HT1080 (cell line): ENCODE measurements at places on chromosomes 3 and 15. TPM values are rescaled to one million over a fixed set of nuclear protein-coding genes. Genes with fewer than 3 reads are reported as not detected.

The TTLL13 gene
- not detected in 2 replicates for total RNA-seq

The SCAANT1 gene
- not detected in 2 replicates for total RNA-seq

DNA sequence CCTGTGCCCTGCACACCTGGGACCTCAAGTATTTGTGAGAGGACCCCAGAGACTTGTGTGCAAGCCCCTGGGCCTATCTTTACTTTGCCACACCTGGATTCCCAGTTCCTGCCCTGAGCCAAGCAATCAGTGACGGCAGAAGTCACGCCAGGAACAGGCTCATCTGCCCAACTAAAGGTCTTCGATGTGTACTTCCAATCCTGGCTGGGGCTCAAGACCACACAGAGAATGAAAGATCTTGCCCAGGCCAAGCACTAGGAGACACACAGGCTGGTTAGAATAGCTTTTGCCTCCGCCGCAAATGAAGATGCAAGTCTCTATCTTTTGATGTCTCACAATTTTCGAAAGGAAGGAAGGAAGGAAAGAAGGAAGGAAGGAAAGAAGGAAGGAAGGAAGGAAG is 228.8 kb downstream of the OCA2 start:
- DNase-seq: no peak

- no peak for DNase-seq
Measured at GRCh38 chr3:57423335-57423734, 120.8 kb downstream of the DNAH12 start.

- no peak for DNase-seq
Measured at GRCh38 chr3:10992017-10992942, at the start of gene SLC6A1. Gene SLC6A1, plus strand, starts transcription at chr3:10992748. Its CDS starts 24,464 bp downstream, at chr3:11017212.

GRCh38 chr15:44726568-44727484 is 9.5 kb upstream of the TRIM69 start:
- DNase-seq: peak; percentile 96

- no peak for DNase-seq
Measured at GRCh38 chr3:197598404-197598980, 42.7 kb upstream of the BDH1 start.

- no peak for DNase-seq
Measured at GRCh38 chr3:181333394-181333793, 343.9 kb upstream of the DNAJC19 start.

GRCh38 chr15:80072285-80072994 is 13.0 kb downstream of the ZFAND6 start:
- DNase-seq: peak; percentile 93

DNA sequence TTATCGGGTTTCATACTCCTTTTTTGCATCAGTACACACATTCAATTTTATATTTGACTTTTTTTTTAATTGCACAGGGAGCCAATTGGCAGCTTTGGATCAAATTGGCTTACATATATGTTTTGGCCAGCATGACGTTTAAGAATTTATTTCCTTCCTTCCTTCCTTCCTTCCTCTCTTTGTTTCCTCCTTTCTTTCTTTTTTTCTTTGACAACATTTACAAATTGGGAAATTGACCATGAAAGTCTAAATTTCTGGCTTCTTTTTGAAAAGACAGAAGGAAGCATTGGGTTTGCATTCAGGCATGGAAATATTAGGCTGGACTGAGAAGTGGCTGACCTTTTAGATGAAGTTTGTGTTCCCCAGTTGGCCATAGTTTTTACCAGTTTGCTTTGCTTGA is 103.4 kb upstream of the IGSF10 start:
- DNase-seq: no peak

The GRM2 gene
- under 0.01 and 0.06 TPM in 2 replicates for total RNA-seq

The UROC1 gene
- total RNA-seq: 0.03 TPM in 1 of 2 replicates, not detected in the other

The LCTL gene
- 14.5 and 14.6 TPM in 2 replicates for total RNA-seq

DNA sequence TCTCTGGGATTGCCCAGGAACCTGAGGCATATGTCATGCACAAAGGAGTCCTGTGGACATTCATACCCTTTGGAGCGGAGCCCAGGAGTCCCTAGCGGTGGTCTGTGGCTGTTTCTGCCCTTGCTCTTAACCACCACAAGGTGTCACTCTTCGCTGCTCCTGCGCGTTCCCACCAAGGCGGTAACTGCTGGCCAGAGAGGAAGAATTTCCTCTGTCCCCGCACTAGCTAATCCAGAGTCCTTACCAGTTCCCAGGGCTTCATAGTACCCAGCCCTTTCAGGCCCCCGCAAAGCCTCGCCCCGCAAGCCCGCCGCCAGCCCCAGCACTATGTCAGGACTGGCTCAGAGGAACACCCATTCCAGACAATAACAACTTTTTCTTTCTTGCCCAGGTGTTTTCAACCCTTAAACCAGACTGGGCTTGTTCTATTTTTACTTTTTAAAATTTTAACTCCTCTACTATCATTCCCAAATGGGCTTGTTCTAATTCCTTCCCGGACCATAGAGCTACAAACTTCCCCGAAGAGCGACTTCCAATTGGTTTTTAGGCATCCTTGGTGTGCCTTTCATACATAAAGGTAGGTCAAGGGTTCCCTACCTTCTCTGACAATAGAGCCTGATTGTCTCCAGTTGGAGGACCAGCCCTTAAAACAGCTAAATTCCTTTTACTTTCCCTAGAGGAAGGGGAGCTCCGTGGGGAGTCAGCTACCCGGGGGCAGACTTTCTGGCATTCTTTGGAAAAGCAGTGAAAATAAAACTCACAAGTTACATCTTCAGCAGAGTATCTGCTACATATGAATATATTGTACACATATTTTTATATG is 31.8 kb upstream of the ZNF774 start:
- DNase-seq: peak; percentile 89

DNA sequence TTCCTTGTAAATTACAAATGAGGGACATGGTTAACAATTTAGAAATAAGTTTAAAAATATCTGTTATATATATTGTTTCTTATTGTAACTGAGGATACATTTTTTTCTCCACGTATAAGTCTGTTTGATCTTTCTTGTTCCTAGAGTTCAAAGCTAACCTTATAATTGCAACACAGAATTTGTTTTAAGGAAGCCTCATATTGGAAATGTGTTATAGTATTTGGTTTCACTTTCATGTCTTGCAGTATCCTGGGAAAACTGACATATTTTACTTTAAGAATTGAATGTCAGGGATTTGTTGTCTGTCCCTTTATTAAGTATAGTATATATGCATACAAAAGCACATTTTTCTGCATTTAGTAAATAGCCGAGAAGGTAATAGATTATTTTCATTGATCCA is 23.5 kb upstream of the NIT2 start:
- no peak for DNase-seq

The A4GNT gene
- not detected in 2 replicates for total RNA-seq

DNA sequence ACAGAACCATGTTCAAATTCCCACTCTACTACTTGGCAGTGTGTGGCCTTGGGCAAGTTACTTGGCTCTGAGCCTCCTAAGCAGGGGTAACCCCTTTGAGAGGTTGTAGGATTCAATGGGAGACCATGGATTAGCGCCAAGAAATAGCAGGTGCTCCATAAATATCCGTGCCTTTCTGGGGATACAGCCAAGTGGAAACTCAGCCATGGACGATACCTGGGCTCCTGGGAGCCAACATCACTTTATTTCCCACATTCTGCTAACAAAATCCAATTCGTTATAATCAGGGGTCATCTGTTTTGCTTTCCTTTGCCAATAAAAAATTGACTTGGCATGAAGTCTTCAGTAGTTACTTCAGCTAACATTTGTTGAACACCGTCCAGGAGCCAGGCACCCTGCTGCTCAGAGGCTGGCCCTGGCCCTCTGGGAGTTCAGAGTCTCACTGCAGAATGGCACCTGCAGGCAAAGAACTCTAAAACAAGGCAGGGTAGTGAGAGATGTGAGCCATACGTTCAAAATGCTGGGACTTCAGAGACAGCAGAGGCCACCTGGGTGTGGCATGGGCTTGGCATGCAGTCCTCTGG is 42.3 kb downstream of the ZDHHC19 start:
- no peak for DNase-seq

GRCh38 chr15:96332637-96333121 is 2.2 kb downstream of the NR2F2 start:
- DNase-seq: peak; percentile 42

The CSPG5 gene
- total RNA-seq: 0.47 and 0.93 TPM in 2 replicates

DNA sequence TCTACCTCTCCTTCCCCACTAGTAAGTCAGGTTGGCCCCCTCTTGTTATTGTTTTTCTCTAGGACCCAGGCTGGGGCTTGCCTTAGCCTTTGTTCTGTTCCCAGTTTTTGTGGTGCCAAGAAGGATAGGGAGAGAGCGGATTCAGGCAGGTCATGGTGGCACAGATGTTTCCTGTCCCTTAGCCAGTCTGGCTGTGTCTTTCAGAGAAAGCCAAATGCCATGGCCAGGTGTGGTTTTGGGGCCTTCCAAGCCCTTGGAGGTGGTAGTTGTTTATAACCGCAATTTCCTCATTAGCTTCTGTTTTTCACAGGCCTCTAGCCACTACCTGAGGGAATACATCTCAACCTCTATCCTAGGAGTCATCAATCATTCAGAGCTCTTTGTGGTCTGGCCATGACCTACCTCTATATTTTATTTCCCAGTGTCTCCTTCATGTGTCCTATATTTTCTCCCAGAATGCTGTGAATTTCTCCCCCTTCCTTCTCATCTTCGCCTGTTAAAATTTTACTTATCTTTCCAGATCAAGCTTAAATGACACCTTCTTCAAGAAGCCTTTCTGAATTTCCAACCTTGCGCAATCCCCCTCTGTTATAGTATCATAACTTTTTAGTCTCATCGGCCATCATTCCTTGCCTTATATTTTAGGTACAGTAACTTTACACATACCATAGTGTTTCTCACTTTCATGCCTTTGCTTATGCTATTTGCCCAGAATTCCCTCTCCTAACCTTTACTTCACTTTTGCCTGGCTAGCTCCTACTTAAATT is 38.2 kb downstream of the TIMP4 start:
- DNase-seq: no peak

DNA sequence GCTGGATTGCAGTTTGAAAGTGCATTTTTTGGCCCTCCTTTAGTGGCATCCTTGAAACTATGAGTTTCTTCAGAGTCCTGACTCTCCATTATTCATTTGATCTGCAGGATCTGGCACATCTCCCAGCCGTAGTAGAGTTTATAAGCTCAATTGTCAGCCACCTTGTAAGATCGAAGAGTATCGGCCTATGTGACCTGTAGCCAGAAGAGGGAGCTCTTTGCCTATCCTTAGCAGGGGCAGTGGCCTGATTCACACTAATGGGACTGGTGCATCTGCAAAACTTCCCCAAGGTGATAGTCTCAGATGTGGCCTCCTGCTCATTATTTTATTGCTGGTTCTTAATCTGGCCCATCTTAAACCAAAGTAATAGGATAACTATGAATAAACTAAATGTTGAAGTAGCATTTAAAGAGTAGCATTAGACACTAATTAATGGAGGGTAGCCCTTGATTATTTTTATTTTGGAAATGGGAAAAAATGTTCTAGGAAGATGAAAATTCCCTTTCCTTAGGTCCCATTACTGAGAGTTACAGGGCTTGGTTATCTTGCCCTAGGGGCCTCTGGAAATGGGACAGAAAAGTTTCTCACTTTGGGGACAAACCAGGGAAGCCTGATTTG is 21.2 kb downstream of the GCSAM start:
- DNase-seq: peak; percentile 55

The TMEM207 gene
- total RNA-seq: not detected in 2 replicates

DNA sequence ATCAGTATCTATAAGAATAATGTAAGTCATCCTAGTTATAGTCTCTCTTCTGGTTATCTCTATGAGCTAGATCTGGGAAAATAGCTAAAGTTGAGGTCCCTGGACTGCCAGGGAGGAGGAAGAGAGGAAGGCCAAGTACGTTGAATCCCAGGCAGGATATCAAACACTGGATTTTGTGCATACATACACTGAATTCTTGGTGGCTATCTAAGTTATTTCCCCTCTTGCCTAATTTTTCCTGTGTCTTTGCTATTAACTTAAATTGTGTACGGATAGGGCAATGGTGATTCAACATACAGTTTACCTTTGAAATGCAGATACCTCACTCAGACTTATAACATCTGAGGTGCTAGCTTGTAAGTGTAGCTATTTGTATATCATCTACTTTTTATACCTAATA is 27.2 kb downstream of the FBXO22 start:
- DNase-seq: no peak

DNA sequence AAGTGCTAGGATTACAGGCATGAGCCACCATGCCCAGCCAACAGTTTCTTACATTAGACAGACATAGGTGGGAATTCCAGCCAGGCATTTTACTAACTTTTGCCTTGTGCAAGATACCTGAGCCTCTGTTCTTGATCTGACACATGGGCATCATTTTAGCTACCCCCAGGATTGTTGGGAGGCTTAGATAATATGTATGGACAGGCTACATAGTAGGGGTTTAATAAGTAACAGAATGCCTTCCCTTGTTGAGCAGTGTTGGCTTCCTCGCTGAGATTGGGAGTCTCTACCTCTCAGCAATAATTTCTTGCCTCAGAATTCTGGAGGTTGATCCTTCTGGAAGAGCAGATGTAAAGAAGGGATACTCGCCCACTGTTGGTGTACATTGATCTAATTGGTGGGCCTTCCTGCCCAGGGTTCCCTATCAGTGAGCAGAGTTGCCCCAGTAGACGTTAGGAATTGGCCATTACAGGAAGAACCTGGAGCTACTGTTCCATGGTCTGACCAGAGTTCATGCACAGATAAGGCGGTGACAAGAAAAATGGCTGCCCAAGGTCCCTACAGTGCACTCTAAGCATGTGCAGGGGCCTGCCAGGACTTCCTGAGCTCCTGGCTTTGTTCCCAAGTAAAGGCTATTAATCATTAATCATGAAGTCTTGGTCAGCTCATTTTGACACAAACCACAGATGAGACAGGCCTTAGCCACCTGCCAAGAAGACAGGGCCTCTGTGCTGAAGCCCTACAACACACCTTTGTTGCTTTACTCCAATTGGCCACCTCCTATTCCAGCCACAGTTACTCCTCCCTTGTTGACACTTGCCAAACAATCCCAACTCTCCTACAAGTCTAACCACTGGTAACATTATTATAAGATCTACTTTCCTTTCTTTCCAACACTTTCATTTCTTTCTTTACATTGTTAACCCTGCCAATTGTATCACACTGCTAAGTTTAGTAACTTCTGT is 5.0 kb upstream of the IL17RE start:
- peak; percentile 63 for DNase-seq

GRCh38 chr3:16140894-16141285 is 33.6 kb upstream of the GALNT15 start:
- DNase-seq: no peak

- no peak for DNase-seq
Measured at GRCh38 chr3:73510334-73510733, 114.4 kb downstream of the PDZRN3 start.

GRCh38 chr3:12328132-12328836 is 39.4 kb downstream of the PPARG start:
- DNase-seq: no peak
